ENCODE measurements at places on chromosomes 5 and 9.

DNA sequence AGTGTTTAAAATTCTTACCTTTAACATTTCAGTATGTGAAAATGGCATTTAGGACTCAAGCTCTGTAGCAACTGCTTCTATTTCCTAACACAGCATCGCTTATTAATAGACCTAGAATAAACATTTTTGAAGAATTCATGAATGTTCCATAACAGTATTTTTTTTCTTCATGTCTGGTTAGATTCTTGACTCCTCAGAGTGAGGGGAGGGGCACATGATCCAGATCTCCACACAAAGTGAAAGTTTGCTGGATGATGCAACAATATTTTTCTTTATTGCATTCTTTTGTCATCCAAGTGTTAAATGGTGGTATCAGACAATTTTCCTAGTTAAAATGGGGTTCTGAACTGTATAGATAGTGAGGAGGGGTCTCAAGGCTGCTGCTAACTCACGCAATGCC, 130.8 kb upstream of the MAN2A1 start:
- no peak for DNase-seq

DNA sequence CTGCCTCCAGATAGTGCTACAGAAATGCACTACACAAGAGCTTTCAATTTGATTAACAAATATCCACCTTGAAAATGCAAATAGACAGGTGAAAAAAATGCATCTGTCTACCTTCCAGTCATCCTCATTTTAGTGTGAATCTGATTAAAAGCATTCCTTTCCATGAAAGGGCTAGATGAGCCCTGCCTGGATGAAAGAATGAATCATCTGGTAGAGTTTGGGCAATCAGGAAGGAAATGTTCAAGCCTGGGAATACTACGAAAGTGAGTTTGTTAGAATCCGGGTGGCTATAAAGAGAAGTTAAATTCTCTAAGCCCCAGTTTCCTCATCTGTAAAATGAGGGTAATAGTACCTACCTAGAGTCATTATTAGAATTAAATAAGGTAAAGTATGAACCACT, 142.6 kb downstream of the FAM114A2 start:
- no peak for DNase-seq

DNA sequence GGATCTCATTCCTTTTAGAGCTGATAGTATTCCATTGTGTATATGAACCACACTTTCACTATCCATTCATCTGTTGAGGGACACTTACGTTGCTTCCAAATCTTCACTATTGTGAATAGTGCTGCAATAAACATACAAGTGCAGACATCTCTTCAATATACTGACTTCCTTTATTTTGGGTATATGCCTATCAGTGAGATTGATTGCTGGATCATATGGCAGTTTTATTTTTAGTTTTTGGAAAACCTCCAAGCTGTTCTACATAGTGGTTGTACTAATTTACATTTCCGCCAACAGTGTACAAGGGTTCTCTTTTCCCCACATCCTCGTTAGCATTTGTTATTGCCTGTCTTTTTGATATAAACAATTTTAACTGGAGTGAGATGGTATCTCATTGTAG, 33.8 kb upstream of the LECT2 start:
- DNase-seq: no peak

DNA sequence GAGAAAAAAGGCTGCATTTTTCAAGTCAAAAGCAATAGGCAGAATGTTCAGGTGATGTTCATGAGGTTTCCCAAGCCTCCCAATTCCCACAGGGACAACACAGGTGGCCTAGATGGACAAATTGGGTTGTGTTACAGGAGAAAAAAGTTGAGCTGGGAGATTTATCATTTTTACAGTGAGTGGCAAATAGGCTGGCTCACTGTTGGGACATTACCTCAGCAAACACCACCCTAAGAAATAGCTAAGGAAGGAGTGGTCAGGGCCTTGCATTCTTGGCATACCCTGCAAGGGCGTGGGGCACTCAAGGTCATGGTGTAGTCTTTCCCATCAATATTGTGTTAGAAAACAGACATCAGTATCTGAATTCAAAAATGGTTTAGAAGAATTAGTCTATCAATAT, 23.3 kb upstream of the CPLANE1 start:
- DNase-seq: peak; percentile 29

DNA sequence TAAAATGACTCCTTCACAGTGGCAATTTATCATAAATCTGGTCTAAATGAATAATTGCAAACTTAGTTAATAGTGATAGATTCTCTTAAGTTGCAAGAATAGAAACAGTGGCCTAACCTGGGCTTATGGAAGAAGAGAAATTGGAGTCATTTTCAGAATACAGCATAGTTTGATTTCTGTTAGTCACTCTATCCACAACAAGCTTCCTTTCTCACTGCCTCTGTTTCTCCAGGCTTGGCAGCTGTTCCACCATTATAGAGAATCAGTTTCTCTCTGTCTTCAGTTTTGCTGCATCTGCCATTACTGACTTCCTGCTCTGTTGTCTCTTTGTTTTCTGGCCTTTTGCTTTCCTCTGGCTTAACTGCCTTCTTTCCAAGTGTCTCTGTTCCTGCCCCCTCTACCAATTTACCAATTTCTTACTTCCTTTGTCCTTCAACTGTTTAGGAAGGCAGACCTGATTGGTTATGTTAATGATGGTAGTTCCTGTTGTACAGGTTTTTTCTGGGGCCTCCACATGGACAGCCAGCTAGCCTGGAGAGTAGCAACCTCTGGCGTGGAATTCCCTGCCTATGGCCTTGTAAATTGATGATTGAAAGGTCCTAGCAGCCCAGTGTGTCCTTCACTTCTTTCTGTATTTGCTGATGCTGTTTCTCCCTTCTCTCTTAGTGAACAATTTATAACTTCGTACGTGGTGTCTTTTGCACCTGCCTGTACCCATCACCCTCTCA, 75.9 kb upstream of the RASGRF2 start:
- peak; percentile 77 for DNase-seq

- no peak for DNase-seq
Measured at GRCh38 chr9:72462340-72462739, 59.1 kb upstream of the TMC1 start.

DNA sequence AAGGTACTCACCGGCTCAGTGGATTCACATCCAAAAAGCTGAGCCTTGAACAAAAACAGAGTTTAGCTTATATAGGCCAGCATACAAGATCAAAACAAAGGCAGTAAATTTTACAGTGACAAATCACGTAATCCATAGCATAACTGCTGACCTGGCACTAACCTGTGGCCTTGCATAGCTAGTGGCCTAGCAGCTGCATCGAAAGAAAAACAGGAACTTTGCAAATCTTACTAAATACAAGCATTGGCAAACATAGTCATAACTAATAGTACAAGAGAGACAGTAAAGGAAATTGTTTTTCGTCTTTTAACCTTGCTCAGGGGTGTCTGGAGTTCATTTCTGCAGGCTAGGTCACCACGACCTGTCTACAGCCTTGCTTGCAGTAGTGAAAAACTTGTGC, 4.8 kb downstream of the HSDL2 start:
- DNase-seq: no peak

DNA sequence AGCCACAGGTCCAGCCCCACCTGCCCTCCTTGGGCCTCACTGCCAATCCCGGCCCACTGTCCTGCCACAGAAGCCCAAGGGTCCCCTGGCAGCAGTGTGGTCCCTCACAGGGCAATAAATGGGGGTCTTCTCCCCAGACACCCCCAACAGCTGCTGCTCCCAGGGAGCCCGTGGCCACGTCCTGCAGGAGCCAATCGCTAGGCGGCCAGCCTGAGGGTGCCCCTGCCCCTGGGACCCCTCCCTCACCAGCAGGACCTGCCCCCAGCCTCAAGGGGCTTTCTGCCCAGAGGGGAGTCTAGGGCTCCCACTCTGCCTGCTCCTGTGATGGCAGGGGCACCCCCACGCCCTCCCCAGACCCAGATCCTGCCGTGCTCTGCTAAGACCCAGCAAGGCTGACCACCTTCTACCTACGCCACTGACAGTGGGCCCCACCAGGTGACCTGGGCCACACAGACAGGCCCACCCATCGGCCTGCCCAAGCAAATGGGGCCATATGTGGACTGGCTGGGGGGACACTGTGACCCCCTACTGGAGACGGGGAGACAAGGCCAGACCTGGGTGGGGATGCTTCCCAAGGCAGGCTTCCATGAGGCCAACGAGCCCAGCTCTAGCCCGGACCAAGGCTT, 17.0 kb downstream of the NOTCH1 start:
- no peak for DNase-seq

DNA sequence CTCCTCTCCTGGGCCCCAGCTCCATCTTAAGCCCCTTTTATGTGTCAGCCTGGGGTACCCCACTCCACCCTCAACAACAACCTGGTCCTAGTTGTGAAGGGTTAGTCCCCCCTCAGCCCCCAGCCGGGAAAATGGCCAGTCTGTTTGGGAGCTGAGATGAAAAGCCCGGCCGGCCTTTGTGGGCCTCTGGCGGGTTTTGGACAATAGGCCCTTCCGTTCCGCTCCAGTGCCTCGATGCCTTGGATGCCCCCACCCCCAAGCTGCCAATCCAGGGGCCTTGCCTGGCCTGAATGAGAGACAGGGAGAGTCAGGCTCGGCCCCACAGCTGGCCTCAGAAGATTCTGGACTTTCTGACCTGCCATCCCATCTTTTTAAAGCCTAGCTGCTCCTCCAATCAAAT, 9.2 kb downstream of the CNTFR start:
- DNase-seq: peak; percentile 69

GRCh38 chr5:119070578-119070827, 384 bp upstream of the DMXL1 start:
- no peak for DNase-seq
